ENCODE measurements at places on chromosomes 2 and 18.

DNA sequence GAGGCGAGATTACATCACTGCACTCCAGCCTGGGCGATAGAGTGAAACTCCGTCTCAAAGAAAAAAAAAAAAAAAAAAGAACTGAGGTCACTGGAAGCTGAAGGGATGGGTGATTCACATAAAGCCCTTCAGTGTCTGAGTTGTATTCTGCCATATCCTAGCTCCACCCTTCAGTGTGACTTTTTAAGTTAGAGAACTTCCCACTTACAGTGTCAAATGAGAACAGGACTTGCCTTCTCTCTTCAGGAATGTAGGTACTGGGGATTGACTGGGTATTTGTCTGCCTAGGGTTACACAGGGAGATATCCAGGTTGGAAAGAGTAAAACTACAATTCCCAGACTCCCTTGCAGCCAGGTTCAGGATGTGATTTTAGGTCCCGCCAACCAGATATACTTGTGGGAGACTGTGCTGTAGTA is 37.9 kb downstream of the EHD3 start:
- DNase-seq = no peak

GRCh38 chr2:144679942-144680341 is 160.0 kb upstream of the ZEB2 start:
- DNase-seq = no peak

GRCh38 chr18:54787616-54788015 is 40.7 kb upstream of the RAB27B start:
- DNase-seq = no peak

DNA sequence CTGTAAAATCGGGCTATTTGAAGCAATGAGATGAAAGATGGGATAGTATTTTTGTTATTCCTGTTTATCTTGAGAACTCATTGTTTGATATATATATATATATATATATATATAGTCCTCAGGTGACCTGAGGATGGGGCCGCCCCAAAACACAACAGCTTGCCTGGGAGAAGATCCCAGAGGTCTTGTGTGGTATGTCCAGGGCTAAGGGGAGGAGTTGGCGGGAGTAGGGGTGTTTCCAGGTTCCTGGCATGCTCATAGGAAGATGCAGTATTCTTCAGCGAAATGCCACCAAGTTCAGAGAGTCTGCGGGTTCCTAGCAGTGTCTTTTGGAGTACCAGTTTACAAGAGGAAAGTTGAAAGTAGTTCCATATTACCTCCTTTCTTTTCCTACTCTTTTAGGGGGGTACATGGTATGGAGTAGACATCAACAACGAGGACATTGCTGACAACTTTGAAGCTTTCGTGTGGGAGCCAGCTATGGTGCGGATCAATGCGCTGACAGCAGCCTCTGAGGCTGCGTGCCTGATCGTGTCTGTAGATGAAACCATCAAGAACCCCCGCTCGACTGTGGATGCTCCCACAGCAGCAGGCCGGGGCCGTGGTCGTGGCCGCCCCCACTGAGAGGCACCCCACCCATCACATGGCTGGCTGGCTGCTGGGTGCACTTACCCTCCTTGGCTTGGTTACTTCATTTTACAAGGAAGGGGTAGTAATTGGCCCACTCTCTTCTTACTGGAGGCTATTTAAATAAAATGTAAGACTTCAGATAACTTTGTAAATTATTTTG is 18.3 kb downstream of the CCT7 start:
- DNase-seq = no peak

GRCh38 chr18:71919211-71919610 is 624.9 kb downstream of the CBLN2 start:
- no peak for DNase-seq

- no peak for DNase-seq
Observed at GRCh38 chr2:31322371-31322770, 88.4 kb downstream of the EHD3 start.

- DNase-seq = no peak
Observed at GRCh38 chr18:54100920-54101470, 123.5 kb downstream of the MBD2 start.

GRCh38 chr2:20159411-20160070 is 65.4 kb downstream of the SDC1 start:
- no peak for DNase-seq

GRCh38 chr2:109674894-109675534 is 60.9 kb downstream of the SOWAHC start:
- no peak for DNase-seq
